ENCODE measurements at places on chromosomes 2 and 18.

- no peak for DNase-seq
Measured at GRCh38 chr2:11508279-11508678, 25.6 kb upstream of the GREB1 start.

DNA sequence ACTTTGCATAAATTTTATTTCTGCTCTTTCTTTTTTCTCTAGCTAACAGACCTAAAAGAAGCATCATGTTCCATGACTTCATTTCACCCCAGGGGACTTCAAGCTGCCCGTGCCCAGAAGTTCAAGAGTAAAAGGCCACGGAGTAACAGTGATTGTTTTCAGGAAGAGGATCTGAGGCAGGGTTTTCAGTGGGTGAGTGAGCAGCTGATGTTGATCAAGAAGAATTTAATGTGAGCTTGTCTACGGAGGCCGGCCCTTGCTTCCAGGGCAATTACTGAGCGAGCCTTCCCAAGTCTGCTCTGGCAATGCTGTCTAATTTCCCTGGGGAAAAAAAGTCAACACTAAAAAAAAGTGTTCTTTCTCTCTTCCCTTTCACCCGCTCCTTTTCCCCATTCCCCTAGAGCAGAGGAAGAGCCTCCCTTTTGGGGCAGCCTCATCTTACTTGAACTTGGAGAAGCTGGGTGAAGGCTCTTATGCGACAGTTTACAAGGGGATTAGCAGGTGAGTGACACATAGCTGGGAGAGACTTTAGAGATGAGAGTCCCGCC lies 1.2 kb downstream of the CDK15 start:
- no peak for DNase-seq

DNA sequence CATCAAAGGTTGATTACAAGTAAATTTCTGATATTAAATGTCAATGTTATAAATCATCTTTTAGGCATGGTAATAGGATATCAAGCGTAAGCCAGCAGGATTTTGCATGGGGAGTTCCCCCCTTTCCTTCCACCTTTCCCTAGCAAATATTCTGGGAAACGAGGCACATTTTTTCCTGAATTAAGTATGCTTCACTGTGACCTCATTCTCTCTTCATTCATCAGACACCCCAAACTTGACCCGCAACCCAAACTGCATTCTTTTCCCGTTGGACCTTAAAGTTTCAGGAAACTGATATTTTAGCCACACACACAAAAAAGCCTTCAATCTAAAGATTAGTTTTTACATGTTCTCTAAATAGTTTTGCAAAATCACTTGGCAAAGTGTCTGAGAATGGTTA lies 214.5 kb upstream of the CTAGE1 start:
- no peak for DNase-seq

GRCh38 chr18:39647627-39648534 lies 2082.3 kb upstream of the CELF4 start:
- DNase-seq: no peak

DNA sequence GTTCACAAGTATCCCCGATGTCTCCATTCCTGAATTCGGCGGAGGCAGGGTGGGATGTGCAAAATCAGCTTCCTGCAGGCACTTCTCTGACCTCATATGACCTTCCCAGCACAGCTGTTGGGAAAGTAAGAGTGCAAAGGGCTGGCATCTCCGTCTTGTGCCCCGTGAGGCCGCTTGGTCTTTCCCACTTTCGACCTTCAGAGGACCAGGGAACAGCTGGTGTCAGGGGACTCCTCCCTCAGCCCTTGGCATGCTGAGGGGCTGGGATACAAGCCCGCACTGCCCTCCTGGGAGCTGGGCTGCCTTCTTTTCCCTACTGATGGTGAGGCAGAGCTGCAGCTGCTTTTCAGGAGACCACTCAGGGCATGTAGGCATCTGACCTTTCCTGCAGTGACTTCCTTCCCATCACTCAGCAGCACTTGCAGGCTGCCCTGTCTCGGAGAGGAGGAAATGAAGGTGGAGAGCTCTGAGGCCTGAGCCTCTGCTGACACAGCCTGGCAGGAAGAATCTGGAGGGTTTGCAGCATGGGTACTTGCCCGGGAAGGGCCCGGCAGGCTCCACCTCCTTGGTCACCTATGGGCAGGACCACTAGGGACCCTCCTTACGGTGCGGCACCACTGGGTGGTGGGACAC lies 277.2 kb upstream of the HS6ST1 start:
- DNase-seq: no peak

DNA sequence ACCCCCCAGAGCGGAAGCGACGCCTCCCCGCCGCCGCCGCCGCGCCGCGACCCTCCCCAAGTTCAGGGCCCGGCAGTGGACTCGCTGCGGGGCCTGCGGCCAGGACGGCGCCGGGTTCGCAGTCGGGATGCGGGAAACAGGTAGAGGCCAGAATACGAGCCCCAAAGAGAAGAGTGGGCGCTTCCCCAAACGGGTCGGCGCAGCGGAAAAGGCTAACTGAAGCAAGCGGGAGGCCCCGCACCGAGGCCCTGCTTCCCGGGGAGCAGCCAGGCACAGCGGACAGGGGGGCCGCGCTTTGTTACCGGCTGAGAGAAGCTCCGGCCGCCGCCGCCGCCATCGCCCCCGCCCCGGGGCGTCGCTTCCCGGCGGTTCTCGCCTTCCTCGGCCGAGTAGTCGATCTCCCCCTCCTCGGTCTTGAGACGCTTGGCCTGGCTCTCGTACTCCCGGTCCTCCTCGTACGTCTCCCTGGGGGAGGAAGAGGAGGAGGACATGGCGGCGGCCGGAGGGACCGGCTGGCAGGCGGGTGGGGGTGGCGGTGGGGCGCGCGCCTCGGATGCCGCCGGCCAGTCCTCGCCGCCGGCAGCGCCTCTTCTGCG lies 494 bp downstream of the HNRNPLL start:
- DNase-seq: no peak

DNA sequence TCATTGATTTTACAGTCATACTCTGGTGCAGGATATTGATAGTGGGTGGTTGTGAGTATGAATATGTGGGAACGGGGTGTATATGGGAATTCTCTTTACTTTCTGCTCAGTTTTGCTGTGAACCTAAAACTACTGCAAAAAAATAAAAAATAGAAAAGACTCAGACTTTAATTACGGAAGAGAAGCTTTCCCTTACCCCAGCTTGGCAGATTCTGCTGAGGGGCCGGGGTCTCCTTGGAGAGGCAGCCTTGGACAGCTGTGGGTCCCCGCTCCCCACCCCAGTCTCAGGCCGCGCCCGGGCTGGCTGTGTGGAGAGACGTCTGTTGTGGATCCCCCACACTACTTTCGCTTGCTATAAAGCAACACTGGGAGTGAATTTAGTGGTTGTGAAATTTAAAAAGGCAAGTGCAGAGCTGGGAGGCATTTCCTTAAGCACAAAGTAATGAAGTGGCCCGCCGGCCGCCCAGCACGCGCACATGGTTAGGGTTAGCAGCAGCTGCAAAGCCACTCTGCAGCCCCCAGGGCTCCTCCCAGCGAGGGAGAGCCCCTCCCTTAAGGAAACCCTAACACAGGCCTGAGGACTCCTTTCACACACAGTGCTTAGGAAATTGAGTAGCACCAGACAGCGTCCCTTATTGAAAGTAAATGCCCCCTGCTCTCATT lies 102.4 kb downstream of the DDX1 start:
- no peak for DNase-seq

GRCh38 chr2:120711694-120712093 lies 24.0 kb upstream of the GLI2 start:
- DNase-seq: no peak

DNA sequence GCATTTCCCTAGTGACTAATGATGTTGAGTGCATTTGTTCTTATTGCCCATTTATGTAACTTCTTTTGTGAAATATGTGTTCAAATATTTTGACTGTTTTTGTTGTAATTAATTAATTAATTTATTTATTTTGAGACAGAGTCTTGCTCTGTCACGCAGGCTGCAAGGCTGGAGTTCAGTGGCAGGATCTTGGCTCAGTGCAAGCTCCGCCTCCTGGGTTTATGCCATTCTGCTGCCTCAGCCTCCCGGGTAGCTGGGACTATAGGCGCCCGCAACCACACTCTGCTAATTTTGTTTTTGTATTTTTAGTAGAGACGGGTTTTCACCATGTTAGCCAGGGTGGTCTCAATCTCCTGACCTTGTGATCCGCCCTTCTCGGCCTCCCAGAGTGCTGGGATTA lies 71.9 kb downstream of the TAF4B start:
- DNase-seq: no peak

GRCh38 chr2:73939419-73939818 lies 12.7 kb downstream of the DGUOK start:
- no peak for DNase-seq

DNA sequence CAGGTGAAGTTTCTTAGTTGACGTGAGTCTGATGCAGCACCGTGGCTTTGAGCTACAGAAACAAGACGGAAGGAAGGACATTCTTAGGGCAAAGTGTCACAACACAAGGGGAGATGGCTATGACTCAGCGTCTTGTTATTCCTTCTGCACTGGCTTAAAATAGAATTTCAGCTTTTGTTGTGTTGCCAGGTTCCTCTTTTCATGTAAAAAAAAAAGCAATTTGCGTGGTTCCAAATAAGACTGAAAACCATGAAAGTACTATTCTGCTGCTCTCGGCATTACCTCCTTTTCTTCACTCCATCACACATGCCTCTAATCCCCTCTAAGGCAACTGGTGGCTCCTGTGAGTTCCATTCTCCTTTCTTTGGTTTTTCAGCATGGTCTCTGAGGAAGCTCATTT lies 150.1 kb downstream of the ANTXR1 start:
- no peak for DNase-seq

DNA sequence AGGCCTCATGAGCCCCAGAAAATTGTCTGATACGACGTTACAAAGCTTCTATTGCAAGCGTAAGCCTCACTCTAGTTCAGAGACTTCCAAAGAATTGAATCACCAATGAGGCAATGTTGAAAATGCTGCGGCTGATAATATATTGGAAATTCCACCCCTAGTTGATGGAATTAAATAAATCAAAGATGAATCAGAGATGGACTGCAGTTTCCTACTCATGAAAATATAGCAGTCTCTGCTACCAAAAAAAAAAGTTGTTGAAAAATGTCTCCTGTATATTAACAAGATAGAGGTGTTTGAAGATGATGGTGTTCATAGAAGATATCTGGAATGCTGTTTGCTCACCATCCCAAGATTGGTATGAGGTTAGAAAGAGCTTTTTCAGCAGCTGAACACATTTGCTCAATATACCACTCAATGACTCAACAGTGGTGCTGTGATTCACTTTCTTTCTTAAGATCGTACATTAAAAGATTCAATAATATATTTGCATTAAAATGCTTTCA lies 99.8 kb upstream of the ARHGAP28 start:
- no peak for DNase-seq

DNA sequence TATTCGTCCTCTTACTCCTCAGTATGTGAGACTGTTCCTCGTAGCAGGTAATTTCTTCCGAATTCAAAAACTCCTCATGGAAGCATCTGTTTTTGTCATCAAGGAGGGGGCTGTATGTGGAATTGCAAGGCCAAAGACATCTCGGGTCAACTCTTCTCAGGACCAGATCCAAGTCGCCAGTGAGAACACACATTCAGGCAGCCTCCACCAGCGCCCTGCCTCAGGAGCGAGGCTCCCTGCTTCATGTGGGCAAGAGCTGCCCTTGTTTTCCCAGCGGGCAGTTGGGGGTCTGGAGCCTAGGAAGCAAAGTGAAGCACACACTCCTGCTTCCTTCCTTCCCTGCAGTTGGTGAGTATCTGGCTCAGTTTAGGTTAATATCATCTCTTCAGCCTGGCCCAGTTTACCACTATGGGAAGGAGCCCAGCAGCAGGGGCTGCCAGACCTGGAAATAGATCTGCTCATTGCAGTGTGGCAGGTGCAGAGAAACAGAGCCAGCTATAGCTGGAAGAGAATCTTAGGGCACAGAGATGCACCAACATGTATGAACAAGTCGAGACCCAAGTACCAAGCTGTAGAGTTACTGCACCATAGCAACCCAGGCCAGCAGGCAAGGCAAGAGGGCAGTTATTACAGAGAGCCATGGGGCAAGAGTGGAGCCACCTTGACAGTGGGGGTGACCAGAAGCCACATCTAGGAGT lies 25.3 kb downstream of the TMEM127 start:
- DNase-seq: no peak

DNA sequence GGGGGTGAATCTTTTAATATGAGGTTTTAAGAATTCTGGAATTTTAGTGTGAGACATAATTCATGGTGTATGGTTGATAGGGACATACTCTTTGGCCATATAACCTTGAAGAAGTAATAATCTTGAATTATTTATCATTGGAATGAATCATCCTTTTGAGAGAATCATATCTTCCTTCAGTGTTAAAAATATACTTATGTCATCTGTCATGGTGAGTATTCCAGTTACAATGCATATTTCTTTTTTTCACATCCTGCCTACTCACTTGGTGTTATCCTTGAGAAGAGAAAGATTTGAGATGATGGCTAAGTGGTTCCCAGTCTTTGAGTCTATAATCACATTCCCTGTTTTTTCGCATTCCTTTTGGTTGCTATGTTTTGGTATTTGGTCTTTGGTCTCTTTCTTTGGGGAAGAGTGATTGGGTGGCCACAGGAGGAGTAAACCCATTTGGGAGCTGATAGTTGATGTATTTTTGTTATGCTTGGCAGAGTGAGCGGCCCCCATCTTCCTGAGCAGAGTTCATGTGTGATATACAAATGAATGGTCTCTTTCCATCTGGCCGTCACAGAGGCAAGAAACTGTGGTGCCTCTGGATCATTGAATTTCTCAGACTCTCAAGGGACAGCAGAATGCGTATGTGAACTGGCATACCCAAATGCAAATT lies 21.6 kb downstream of the ASAP2 start:
- no peak for DNase-seq

- DNase-seq: no peak
Measured at GRCh38 chr2:241011751-241012510, 13.5 kb downstream of the SNED1 start.

DNA sequence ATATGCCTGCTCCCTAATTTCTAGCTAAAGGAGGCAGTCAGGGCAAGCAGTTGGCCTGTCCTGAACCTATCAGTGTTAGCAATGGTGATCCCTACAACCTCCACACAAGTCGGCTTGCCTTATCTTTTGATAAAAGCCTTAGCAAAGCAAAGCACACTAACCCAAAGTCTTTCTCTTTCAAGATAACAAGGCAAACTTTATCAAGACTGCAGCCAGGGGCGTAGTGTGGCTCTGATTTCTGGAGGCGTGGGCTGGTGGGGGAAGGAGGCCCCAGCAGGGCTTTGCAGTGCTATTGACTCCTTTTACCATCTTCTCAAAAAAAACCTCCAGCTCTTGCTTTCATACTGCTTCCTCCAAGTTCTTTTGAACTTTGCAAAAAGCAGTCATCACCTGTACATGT lies 40.2 kb upstream of the LAMA1 start:
- DNase-seq: no peak

GRCh38 chr2:166000401-166000800 lies 46.8 kb upstream of the TTC21B start:
- no peak for DNase-seq
